ENCODE measurements at places on chromosomes 6 and 20. TPM values are rescaled to one million over a fixed set of nuclear protein-coding genes. Genes with fewer than 3 reads are reported as not detected.

DNA sequence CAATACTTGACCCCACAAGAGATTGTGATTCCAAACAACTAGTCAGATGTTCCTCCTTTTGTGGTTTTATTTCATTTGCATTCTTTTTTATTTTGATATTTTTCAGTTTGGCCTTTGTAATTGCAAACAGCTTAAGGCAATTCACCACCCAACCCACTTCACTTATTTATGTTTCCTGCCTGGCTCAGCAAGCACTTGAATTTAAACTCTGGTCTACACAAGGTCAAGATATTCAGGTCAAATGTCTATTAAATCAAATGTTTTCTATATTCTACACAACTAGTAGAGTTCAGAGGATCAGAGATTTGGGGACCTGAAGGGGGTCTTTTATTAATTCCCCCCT is 100.1 kb downstream of the SGK1 start:
- DNase-seq: no peak
- no peaks in the 10 kb centered on the region for H3K4me1 ChIP-seq
- H3K36me3 ChIP-seq: no peaks in the 10 kb centered on the region
- H3K27me3 ChIP-seq: no peaks in the 10 kb centered on the region
- no peak overlapping the region for H3K4me3 ChIP-seq
- H3K27ac ChIP-seq: no peak overlapping the region

- H3K27ac ChIP-seq: no peak overlapping the region
- no peak overlapping the region for H3K4me3 ChIP-seq
- H3K4me1 ChIP-seq: no peaks in the 10 kb centered on the region
- DNase-seq: no peak
Measured at GRCh38 chr6:128598571-128598970, 78.2 kb upstream of the PTPRK start.

DNA sequence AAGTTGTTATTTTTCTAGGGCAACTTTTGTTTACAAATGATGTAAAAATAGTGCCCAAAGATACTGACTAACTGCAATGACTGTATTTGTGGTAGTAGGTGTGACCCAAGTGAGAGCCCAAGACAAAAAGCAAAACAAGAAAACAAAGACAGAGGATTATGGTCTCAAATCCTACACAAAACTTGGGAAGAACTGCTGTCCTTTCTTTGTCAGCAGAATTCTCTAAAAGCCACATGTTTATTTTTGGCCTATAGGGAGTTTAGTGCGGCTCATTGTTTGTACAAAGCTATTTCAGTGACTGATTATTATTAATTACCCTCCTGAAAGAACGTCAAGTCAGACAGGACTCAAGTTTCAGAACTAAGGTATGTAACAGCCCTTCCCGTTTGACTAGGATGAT is 509.2 kb upstream of the SLC35B3 start:
- H3K27ac ChIP-seq: no peak overlapping the region
- H3K36me3 ChIP-seq: no peaks in the 10 kb centered on the region
- H3K27me3 ChIP-seq: no peaks in the 10 kb centered on the region

DNA sequence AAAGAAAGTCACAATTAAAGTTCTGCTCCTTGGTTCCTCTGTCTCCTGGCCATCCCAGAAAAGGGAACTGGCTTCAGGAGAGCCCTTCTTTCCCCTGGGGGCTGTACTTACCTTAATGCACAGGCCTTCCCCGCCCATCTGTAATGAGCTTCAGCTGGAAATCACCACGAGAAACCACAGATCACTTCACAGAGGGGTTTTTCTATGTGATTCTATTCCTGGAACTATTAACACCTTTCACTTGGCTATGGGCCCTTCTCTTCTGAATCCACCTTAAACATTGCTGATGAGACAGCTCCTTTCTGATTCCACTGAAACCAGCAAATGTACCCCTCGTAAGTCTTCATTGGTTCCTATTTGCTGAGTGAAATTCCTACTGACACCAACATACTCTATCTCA is 80.7 kb downstream of the FOXF2 start:
- H3K27me3 ChIP-seq: no peaks in the 10 kb centered on the region
- no peak for DNase-seq
- no peak overlapping the region for H3K4me3 ChIP-seq

GRCh38 chr6:85568411-85568810 is 25.2 kb downstream of the SNX14 start:
- no peak overlapping the region for H3K4me3 ChIP-seq
- no peaks in the 10 kb centered on the region for H3K4me1 ChIP-seq
- no peaks in the 10 kb centered on the region for H3K27me3 ChIP-seq
- no peaks in the 10 kb centered on the region for H3K36me3 ChIP-seq
- no peak for DNase-seq

DNA sequence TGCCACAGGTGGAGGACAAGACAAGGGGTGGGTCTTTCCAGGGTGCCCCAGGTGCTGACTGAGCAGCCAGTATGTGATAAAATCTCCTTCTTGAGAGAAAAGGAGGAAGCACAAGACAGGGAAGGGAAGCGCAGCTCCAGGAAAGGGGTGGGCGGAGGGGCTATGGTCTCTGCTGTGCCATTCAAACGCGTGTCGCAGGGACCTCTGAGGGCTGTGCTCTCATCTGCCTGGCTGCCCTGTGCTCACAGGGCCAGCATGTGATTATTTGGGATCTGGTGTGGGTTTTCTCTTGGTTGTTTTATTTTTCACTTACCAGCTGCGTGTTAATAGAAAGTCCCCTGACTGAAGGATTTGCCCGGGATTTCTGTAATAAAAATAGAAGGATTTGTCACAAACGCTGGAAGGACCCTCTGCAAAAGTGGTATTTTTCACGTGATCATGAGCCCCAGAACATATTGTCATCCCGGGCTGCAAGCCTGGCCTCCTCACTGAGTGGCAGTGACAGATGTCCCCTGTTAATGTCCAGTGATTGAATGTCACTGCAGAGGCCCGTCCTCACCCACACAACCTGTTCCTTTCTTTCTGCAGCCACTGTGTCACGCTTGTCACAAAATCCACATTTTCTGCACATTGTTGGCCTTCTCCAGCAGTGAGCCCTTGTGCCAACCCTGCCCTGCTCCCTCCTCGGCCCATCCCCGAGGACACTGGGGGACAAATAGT is 35.0 kb upstream of the VSX1 start:
- no peaks in the 10 kb centered on the region for H3K27me3 ChIP-seq
- no peak overlapping the region for H3K4me3 ChIP-seq
- no peak overlapping the region for H3K27ac ChIP-seq

DNA sequence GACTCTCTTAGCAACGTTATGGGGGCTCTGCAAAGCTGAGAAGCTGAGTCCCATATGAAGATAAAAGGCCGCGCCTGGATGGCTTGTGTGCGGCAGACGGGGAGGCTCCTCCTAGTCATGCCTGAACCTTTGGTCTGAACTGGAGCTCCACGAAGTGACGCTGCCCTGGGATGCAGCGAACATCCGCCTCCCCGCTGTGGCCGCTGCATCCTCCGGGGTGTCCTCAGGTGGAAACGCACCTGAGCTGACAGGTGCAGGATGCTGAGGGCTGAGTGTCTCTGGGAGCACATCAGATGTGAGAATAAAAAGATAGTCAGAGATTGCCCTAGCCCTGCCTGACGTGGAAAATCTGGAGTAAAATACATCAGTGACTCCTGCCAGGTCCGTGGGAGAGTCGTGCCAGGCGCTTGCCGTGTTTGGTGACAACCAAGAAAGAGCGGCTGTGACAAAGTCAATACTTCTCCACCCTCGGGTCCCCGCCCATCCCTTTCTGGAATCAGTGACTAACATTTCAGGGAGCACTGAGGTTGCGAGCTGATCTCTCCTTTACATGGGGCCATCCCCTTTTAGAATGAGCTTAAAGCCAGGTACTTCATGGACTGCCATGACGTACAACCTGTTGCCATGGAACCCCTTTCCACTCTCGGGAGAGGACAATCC is 162.8 kb upstream of the AFDN start:
- no peak overlapping the region for H3K4me3 ChIP-seq
- DNase-seq: no peak
- no peaks in the 10 kb centered on the region for H3K4me1 ChIP-seq

- H3K27me3 ChIP-seq: no peaks in the 10 kb centered on the region
- peaks cover 37% of the 10 kb centered on the region for H3K4me1 ChIP-seq
- DNase-seq: no peak
- H3K27ac ChIP-seq: peak overlapping the region; percentile 68
- H3K4me3 ChIP-seq: peak overlapping the region; percentile 72
Measured at GRCh38 chr20:35772563-35773058, 796 bp downstream of the PHF20 start.

DNA sequence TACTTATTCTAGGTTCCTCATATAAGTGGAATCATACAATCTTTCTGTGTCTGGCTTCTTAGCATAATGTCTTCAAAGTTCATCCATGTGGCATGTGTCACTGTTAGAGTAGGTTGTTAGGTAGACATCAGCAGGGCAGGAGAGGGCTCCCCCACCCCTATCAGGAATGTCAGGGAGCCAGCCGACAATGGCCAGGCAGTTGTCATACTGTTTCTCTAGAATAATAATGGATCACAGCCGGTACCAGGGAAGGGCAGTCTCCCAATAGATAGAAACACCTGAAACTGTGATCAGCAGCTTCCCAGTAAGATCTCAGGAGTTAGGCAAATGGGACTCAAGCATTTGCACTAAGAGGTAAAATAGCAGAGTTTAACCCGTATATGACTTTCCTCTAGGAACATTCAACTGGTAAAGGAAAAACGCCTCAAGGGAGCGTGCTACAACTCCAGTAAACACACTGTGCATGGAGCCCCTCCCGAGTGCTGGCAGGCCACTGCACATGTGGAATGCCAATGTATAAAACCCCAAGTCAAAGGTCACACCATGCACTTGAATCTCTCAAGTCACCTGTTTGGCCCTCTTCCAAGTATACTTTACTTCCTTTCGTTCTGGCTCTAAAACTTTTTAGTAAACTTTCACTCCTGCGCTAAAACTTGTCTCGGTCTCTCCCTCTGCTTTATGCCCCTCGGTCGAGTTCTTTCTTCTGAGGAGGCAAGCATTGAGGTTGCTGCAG is 29.8 kb upstream of the SIRT5 start:
- H3K4me3 ChIP-seq: no peak overlapping the region
- H3K36me3 ChIP-seq: no peaks in the 10 kb centered on the region
- no peaks in the 10 kb centered on the region for H3K27me3 ChIP-seq
- H3K4me1 ChIP-seq: no peaks in the 10 kb centered on the region
- no peak overlapping the region for H3K27ac ChIP-seq
- DNase-seq: no peak

DNA sequence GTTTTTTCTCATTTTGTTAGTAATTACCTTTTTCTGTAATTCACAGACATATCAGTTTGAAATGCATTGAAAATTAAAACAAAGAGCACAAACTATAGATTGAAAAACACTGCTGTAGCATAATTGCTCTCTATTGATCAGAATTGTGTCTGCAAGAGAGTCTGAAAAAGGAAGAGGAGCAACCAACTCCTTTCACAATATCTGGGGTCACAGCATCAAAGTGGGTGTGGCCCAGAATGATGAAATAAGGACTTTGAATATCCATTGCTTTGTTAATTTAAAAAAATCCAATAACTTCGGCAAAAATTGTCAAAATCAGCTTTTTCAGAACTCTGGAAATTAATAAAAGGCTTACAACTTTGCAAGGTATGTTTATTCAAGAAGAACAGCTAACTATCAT is 99.2 kb downstream of the MYLK4 start:
- H3K36me3 ChIP-seq: no peaks in the 10 kb centered on the region
- DNase-seq: no peak
- no peaks in the 10 kb centered on the region for H3K27me3 ChIP-seq
- no peaks in the 10 kb centered on the region for H3K4me1 ChIP-seq

DNA sequence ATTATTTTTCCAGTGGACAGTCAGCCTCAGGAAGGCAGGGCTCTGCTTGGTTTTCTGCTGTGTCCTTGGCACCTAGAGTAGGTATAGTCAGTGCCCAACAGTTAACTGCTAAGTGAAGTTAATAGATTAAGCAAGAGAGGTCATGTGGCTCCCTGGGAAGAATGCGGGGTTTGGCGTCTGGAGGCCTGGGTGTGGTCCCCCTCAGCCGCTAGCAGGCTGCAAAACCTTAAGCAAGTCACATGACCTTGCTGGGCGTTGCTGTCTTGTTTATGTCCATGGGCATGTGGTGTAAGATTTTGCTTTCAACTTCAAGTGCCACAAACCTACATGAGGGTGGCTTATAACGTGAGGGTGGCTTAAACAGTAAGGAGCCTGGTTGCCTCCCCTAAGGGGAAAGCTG is 75.5 kb upstream of the SCP2D1 start:
- no peaks in the 10 kb centered on the region for H3K27me3 ChIP-seq
- no peaks in the 10 kb centered on the region for H3K4me1 ChIP-seq
- H3K36me3 ChIP-seq: no peaks in the 10 kb centered on the region

DNA sequence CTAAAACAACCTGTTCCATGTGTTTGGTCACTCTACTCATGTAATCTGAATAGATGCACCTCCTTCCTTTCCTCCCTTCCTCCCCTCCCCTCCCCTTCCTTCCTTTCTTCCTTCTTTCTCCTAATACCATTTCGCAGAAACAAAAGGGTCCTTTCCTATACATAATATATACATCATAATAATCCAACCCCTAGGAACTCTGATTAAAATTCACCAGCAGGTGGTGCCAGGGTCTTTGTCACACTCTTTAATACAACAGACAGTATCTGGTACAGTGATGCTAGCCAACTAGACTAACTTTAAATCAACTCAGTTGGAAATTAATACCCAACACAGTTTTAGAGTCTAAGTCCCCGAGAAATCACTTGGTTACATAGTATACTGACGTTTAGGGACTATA is 181.2 kb upstream of the SHLD1 start:
- no peak overlapping the region for H3K4me3 ChIP-seq
- no peaks in the 10 kb centered on the region for H3K27me3 ChIP-seq
- H3K36me3 ChIP-seq: peaks cover 30% of the 10 kb centered on the region

GRCh38 chr20:528923-529604 is 14.5 kb downstream of the CSNK2A1 start:
- H3K27me3 ChIP-seq: no peaks in the 10 kb centered on the region
- no peak overlapping the region for H3K4me3 ChIP-seq
- H3K36me3 ChIP-seq: no peaks in the 10 kb centered on the region
- H3K4me1 ChIP-seq: peaks cover 32% of the 10 kb centered on the region
- no peak for DNase-seq
- H3K27ac ChIP-seq: no peak overlapping the region

DNA sequence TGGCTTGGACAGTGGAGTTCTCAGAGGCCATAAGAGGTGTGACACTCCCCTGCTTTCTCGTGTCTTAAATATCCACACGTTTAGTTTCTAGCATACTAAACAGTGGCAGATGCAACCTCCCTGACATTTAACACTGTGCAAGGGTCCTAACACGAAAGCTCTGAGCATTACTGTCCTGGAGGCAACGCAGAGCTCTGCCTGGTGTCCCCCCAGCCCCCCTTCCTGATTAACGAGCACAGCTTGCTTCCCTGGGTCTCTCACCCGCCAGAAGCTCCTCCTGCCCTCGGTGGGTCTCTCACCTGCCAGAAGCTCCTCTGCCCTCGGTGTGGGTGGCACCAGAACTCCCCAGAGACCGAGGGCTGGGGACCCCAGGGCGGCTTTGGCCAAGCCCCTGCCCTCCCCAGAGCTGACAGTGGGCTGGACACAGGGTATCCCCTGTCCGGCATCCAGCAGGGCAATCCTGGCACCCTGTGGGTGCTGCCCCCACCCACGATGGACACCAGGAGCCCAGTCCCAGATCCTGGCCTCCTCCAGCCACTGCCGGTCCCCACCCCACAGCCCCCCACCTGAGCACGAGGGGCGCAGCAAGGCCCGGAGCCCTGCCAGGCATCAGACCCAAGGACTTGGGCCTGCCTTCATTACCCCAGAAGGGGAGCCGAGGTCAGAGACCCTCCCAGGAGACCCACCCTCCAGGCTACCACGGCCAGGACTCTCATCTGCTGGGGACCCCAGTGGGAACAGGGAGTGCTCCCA is 12.4 kb upstream of the KCNQ2 start:
- DNase-seq: no peak
- H3K36me3 ChIP-seq: no peaks in the 10 kb centered on the region
- no peaks in the 10 kb centered on the region for H3K27me3 ChIP-seq
- no peaks in the 10 kb centered on the region for H3K4me1 ChIP-seq
- no peak overlapping the region for H3K4me3 ChIP-seq
- no peak overlapping the region for H3K27ac ChIP-seq

Gene LINC00237
- total RNA-seq: not detected

Gene GATA5
- 0.34 TPM for total RNA-seq

Gene IPCEF1
- 3.2 TPM for total RNA-seq

Gene RAMACL
- total RNA-seq: 1.2 TPM

Gene FAM162B
- total RNA-seq: 0.19 TPM

All from pancreas (tissue), 10 donors.